ENCODE measurements at places on chromosomes 3 and 15. TPM values are rescaled to one million over a fixed set of nuclear protein-coding genes. Genes with fewer than 3 reads are reported as not detected.

The ISLR gene
- 0.28 TPM for total RNA-seq

The USP50 gene
- total RNA-seq = not detected

The DPPA4 gene
- total RNA-seq = 0.26 TPM

The GOLGA6L9 gene
- total RNA-seq = 5.8 TPM

The MOBP gene
- total RNA-seq = not detected

The ZNF619 gene
- total RNA-seq = 1.3 TPM

The WDR93 gene
- 0.18 TPM for total RNA-seq

The RBMS3 gene
- 1.1 TPM for total RNA-seq

The SETMAR gene
- total RNA-seq = 9.6 TPM

The APBA2 gene
- 0.31 TPM for total RNA-seq

The TRIM71 gene
- total RNA-seq = 0.18 TPM

The MIX23 gene
- total RNA-seq = 61.7 TPM

The CISH gene
- 0.57 TPM for total RNA-seq

The EFHB gene
- total RNA-seq = 0.46 TPM

Measured in Panc1 (cell line).